Endodermal cell (in vitro differentiated cells): ENCODE measurements at places on chromosomes 6 and 20. TPM values are rescaled to one million over a fixed set of nuclear protein-coding genes. Genes with fewer than 3 reads are reported as not detected.

DNA sequence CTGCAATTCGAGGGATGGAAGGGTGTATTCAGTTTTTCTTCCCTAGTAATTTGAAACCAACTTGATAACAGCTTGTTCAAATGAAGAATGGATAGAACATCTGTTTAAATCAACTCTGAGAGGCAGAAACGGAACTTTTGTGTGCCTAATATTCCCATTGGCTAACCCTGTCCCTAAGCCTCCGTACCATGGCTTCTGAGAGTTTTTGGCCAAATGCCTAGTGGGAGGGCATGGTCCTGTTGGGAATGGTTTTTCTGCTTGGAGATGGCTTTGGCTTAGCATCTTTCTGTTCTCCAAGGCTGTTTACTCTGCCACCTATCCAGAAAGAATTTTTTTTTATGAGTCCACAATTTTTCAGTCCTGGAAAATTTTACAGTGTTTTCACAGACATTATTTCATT, 126.7 kb upstream of the MLIP start:
- DNase-seq: no peak

PDE7B gene
- 0.16 and 0.26 TPM in 2 replicates for total RNA-seq

GRCh38 chr6:26022132-26022472, 59.5 kb downstream of the TRIM38 start:
- peak; percentile 80 for DNase-seq

GRCh38 chr20:47334022-47334551, 22.4 kb downstream of the ZMYND8 start:
- no peak for DNase-seq

GRCh38 chr20:48760403-48760983, 67.3 kb downstream of the PREX1 start:
- DNase-seq: no peak

GRCh38 chr6:25942561-25943147, 12.2 kb upstream of the SLC17A2 start:
- no peak for DNase-seq
